ENCODE measurements at places on chromosomes 7 and 10.

GRCh38 chr10:119522747-119523426, 19.6 kb downstream of the RGS10 start:
- no peak for DNase-seq

- no peak for DNase-seq
Measured at GRCh38 chr7:2354939-2355704, 495 bp downstream of the EIF3B start.

DNA sequence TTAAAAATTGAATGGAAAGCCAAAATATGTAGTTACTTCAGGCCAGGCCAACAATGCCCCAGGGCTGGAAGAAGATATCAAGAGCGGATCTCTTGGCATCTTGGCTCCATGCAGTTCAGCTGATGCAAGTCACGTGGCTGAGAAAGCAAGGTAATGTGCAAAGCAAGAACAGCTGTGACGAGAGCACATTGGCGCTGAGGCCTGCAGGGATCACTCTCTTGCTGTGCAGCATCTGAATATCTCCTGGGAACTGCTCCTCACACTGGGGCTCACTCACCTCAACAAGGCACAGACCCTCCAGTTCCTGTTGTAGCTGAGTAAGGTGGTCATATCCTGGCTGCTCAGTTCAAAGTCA, 14.0 kb downstream of the AKR1B1 start:
- no peak for DNase-seq

- no peak for DNase-seq
Measured at GRCh38 chr10:58023341-58024073, 244.2 kb downstream of the IPMK start.

GRCh38 chr10:22615819-22616499, 98.4 kb downstream of the PIP4K2A start:
- no peak for DNase-seq

- no peak for DNase-seq
Measured at GRCh38 chr7:64504581-64505120, 58.2 kb downstream of the ZNF680 start.

DNA sequence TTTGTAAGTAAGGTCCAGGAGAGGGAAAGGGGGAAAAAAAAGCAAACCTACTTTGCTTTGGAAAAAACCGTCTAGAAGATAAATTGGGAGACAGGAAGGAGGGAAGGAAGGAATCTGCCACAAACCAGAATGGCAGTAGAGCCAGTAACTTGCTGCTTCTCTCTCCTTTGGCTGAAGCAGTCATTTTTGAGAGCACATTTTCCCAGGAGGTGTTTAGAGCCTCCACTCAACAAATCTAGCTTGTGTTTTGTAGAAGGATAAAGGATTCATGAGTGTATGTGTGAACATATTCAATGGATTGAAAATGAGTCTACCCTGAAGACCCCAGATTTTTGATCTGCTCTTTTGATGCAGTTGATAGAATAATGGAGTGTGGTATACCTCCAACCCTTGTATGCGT, 2.6 kb downstream of the NRG3 start:
- no peak for DNase-seq
